ENCODE measurements at places on chromosomes 4 and X.
A peak's percentile ranks its signal among the peaks of the same experiment; 100 is the strongest.

- DNase-seq = peak; percentile 67
These were observed 9.6 kb upstream of the MTMR1 start for GRCh38 chrX:150683536-150684146.

DNA sequence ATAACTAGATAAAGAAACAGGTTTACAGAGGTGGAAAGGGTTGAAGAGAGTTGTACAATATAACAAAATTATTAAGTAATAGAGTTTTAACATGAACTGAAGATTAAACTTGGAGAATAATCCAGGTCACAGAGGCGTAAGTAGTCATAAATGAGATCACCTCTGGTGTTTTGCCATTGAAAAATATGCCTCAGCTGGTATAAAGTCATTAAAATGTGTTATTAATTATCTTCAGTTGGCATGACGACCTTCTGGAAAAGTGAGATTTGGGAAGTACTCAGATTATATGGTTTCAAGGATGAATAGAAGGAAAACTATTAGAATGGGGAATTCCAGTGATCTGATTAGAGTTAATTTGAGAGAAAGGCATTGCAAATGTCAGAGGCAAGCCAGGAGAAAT is 237.5 kb upstream of the ANXA10 start:
- no peak for DNase-seq

- no peak for DNase-seq
These were observed 2.5 kb downstream of the FGF5 start for GRCh38 chr4:80268936-80269335.

- DNase-seq = no peak
These were observed 355.7 kb downstream of the HS3ST1 start for GRCh38 chr4:11072999-11073398.

DNA sequence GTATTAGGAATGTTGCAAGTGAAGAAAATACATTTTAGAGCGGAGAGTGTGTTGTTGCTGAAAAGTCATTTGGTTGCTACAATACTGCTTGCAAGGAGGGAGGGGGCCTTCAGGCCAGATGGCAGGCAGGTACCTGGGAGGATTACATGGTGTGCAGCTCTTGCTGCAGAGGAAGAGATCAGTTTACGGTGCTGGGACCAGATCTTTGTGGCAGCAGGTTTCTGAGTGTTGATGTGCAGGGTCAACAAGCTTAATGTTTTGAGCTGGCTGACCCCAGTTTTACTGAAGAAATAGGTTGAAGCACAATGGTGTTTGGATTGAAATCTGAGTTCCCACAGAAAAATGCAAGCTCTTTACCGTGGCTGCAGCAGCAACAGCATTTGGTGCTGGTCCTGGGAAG is 96.4 kb upstream of the DDIT4L start:
- no peak for DNase-seq

DNA sequence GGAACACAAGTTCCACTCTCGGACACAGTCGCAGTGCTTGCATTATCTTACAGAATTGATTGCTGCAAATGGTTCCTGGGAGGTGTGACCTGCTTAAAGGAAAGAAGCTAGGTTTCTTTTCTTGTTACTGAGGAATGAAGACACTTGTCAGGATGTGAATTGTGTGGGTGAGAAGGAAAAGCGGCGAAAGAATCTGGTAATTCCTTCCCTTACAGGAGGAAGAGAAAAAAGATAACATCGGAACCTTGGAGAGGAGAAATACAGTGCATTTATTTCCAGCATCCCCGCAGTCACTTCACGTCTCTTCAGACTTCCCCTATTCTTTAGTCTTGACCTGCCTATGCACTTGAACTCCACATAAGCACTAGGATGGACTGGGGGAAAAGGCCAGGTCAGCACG is 389 bp upstream of the CCSER1 start:
- DNase-seq = no peak

- DNase-seq = peak; percentile 92
These were observed at the start of gene IL2RG for GRCh38 chrX:71111141-71111843. Gene IL2RG (minus strand): TSS chrX:71111577. CDS start chrX:71111539, 38 bp downstream.

GRCh38 chrX:129522184-129523078 is 859 bp downstream of the SMARCA1 start:
- no peak for DNase-seq

DNA sequence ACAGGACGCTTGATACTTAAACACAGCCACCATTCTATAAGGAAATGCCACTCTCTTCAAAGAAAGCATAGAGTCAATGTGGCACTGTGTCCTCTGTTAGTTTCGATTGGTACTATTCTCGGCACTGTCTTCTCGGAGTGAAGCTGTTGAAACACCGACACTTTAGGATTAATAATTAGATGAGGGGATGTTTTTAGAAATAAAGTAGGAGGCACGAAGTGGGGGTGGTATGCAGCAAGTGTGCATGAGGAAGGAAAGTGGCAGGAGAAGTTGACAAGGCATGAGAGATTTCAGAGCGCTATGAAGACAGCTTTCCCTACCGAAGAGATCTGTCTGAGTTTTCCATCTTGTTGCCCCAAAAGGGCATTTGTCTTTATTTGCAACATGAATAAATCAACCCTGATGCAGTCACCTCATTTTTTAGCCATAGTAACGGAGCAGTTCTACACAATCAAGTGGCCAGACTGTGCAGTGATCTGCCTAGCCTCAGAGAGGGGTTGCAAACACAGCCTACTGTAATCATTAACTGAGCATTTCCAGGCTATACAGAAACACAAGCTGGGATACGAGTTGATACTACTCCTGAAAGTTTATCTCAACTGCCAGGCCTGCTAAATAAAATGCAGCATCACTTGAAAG is 8.3 kb downstream of the GPRIN3 start:
- peak; percentile 55 for DNase-seq

DNA sequence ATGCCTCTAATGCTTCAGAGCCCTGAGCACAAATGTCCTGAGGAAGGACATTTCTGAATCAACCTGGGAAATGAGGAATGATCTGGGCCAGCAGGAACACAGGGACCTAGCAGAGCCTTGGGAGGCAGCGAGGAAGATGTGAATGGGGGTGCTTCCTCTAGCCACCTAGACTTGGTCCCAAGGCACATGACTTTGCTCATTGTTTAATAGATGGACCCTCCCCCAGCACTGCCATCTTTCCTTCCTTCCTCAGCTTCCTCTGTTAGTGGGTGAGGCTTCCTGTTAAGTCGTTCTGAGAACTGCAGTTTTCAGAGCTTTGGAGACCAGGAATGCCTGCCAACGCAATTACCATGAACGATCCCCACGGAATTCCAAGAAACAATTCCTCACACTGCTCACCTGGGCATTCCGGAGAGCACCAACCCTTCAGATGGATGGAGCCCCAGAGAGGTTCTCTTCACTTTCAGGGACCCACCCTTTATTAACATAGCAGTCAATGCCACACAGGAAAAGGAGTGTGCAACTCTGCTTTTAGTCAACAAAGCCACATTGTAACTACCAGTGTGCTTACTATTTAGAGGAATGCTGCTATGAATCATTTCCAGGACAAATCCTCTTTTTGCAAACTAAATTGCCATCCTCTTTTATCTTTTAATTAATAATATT is 48.5 kb upstream of the STIM2 start:
- DNase-seq = no peak

GRCh38 chr4:114466299-114466698 is 132.3 kb upstream of the UGT8 start:
- DNase-seq = no peak

DNA sequence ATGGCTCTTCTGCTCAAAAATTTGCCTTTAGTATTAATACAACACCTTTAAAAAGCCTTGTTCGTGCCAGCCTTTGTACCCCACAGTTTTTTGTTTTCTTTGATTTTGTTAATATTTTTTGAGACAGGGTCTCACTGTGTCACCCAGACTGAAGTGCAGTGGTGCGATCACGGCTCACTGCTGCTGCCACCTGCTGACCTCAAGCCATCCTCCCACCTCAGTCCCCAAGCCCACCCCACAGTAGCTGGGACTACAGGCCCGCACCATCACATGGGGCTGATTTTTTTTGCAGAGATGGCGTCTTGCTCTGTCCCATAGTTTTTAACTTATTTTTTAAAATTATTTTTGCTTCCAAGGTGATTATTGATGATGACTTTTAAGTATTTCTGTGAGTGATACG is 134.0 kb downstream of the HTR2C start:
- DNase-seq = no peak

GRCh38 chr4:168634276-168634802 is 137.5 kb downstream of the PALLD start:
- peak; percentile 25 for DNase-seq

DNA sequence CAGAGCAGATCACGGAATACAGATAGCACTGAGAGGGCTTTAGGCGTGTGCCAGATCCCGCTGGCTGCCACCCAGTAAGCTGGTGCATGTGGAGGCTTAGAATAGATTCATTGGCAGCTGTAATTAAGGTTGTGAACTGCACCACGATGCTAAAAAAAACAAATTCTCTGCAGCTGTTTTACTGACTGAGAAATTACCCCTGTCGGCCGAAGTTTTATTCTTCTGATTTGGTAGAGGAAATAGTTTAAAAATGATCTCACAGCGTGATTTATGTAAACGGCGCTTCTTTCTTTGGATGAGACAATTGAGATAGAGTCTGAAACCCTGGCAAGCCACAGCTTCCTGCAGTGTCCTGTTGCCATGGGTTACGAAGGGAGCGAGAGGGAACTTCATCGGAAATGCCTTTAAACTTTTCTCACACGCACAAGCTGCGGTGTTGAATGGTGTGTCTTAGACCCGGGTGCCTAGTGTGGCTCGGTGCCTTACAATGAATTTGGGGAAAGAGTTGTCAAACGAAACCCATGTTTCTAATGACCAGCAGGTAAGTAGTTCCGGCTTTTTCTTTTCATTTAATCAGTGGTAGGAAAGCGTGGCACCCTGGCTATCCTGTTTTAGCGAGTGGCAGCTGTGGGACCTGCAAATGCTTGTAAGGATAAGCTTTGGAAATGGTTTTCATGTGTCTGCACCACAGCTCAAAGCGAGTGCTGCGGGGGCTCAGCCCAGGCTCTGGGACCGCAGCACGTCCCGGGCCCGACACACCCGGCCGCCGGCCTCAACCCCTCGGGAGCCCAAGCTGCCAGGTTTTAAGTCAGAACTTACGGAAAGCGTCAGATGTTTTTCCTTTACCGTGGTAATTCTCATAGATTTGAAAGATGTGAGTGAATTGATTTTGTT is 71.7 kb upstream of the HGFAC start:
- DNase-seq = peak; percentile 70

GRCh38 chrX:45766981-45767501 is 566.4 kb upstream of the DIPK2B start:
- no peak for DNase-seq

DNA sequence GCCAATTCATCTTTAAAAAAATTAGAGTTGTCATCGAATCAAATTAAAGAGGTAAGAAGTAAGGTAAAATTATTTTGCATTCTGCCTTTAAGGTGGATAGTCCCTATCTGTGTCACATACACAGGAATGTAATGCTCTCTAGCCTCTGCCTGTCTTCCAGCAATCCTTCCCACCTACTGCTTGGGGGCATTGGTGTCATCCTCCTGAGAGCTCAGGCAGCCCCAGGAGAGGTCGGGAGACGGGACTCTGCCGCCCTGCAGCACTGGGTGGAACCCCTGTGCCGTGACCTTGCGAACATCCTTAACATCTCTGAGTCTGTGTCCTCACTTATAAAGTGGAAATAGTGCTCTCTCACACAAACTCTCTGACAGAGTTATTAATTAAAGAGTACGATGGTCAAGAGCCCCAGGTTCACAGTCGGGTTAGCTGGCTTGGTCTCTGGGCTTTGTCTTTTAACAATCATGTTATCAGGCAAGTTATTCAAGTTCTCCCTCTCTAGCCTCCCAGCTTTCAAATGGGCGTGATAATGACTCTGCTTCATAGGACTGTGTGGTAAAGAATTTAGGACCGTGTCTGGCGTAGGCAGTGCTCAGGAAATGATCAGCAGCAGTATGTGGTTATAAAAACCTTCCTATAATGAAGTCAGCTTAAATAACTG is 10.2 kb downstream of the TLR3 start:
- no peak for DNase-seq

GRCh38 chrX:111284631-111285293 is 14.5 kb upstream of the CAPN6 start:
- no peak for DNase-seq

DNA sequence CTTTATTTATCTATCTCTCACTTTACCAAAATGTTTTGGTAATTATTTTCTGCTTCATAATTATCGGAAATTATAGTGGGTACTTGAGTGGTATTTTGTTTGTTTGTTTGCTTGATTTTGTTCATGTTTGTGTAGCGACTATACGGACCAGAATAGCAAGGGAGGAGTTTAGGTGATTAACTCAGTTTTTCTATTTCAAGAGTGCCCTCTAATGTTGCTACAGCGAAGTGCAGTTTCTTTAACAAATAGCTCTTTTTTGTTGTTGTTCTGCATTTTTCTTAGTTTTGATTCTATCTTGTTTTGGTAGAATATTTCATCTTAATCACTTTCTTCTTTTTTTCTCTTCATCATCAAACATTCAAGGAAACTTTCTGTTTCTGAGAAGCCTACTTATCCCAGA is 40.8 kb upstream of the QRFPR start:
- DNase-seq = no peak

- no peak for DNase-seq
These were observed 749.6 kb downstream of the RAB28 start for GRCh38 chr4:12734586-12734985.

GRCh38 chr4:11495291-11495690 is 66.6 kb upstream of the HS3ST1 start:
- no peak for DNase-seq

GRCh38 chrX:143632625-143633410 is 3.1 kb downstream of the SLITRK4 start:
- DNase-seq = peak; percentile 1

DNA sequence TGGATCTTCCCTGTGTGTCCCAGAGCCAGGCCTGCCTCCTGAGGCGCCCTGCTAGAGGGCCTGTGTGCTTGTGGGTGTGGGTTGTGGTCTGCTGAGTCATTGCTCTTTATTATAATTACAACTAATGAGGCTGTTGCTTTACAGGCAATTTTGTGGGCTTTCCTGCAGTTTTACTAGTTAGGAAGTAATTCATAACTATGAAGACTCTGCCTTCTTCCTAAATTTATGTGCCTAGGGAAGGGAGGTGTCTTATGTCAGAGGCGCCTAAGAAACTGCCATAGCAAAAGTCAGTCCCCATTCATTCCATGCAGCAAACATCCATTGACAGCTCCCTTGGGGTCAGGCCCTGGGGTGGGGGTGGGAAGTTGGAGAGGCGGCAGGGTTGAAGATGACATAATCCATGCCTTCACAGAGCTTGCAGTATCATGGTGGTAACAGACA is 359.2 kb downstream of the IDS start:
- peak; percentile 9 for DNase-seq

DNA sequence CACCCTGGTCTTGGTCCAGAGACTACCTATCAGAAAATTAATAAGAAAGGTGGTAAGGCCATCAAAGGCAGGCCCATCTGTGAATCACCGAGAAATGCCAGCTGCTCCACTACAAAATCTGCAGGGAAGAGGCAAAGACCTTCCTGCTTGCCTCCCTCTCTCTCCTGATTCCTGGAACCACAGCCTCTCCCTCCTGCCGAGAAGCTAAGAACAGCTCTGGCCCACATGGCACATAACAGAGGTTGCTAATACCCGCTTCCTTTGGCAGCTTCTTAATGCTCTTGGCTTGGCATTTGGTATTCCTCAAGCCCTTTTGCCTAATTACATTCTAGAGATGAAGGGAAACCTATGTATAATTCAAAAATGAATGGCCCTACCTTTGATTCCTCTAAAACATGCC is 32.9 kb downstream of the RAI2 start:
- DNase-seq = no peak

All from activated CD4-positive, alpha-beta T cell treated with anti-CD3 and anti-CD28 coated beads, Interleukin-2, Interleukin-4, amounts not matched to agents 100 ng/mL and 50 ng/mL, durations not matched to agents 16 hours and 8 hours (primary cell).